CD4-positive, alpha-beta T cell treated with Interleukin-12 subunit alpha and Interleukin-12 subunit beta, for 1 hour (primary cell): ENCODE measurements at places on chromosomes 4 and X.

GRCh38 chr4:128955751-128956150, 137.6 kb downstream of the SCLT1 start:
- no peak for DNase-seq

GRCh38 chr4:102170910-102171309, 174.4 kb downstream of the SLC39A8 start:
- DNase-seq: no peak

GRCh38 chr4:173177232-173177631, 8.6 kb downstream of the GALNT7 start:
- no peak for DNase-seq

GRCh38 chr4:159551281-159551680, 448.4 kb downstream of the RAPGEF2 start:
- DNase-seq: no peak

DNA sequence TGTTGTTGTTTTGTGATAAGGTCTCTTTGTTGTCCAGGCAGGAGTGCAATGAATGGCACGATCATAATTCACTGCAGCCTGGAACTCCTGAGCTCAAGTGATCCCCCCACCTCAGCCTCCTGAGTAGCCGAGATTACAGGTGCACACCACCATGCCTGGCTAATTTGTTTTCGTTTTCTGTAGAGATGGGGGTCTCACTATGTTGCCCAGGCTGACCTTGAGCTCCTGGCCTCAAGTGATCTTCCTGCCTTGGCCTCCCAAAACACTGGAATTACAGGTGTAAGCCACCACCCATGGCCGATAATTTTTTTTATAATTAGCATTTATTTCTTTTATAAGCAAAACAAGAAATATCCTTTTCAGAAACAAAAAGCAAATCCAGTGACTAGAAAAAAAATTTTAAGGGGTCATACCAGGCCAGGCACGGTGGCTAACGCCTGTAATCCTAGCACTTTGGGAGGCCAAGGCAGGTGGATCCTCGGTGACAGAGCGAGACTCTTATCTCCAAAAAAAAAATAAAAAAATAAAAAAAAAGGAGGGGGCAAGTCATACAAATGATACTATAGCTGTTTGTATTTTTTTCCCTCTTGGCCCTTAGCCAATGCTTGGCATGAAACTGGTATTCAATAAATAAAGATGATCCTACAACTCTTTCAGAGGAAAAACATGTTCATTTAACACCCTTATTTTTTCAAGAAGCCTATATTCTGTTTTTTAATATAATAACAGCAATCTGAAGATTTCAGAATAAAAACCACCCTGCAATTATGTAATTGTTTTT, 3.4 kb downstream of the PLAC8 start:
- no peak for DNase-seq

GRCh38 chrX:1794586-1794985, 179.7 kb downstream of the ASMT start:
- no peak for DNase-seq

GRCh38 chr4:140260227-140260626, 106.2 kb upstream of the MAML3 start:
- DNase-seq: no peak

DNA sequence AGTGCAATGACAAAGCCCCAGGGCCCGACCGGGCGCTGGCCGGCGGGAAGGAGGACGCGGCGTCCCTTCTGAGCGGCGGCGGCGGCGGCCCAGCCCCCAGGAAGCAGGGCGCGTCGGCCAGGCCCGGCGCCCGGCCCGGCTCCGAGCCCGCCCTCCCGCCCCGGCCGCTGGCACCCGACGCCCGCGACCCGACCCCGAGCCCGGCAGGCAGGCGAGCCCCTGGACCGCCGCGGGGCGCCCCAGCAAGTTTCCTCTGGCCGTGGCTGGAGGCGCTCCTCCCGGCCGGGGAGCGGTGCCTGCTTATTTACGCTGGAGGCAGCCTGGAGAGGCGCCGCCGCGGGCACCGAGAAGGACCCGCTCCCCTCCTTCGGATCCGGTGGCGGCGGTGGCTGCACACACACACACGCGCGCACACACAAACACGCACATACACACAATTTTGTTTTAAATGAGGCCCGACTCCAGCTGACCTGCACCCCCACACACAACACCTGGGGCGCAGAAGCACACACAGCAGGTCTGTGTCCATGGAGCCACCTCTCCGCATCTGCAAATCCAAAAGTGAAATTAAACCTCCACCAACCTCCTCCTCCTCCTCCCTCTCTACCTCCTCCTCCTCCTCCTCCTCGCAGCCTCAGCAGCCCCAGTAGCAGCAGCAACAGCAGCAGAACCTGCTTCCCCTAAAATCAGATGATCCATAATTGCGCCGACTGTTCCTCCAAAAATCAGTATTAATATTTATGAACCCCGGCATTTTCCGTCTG, 669 bp downstream of the IRF2 start:
- DNase-seq: peak; percentile 68

GRCh38 chr4:2847302-2847871, 3.7 kb downstream of the ADD1 start:
- DNase-seq: no peak

DNA sequence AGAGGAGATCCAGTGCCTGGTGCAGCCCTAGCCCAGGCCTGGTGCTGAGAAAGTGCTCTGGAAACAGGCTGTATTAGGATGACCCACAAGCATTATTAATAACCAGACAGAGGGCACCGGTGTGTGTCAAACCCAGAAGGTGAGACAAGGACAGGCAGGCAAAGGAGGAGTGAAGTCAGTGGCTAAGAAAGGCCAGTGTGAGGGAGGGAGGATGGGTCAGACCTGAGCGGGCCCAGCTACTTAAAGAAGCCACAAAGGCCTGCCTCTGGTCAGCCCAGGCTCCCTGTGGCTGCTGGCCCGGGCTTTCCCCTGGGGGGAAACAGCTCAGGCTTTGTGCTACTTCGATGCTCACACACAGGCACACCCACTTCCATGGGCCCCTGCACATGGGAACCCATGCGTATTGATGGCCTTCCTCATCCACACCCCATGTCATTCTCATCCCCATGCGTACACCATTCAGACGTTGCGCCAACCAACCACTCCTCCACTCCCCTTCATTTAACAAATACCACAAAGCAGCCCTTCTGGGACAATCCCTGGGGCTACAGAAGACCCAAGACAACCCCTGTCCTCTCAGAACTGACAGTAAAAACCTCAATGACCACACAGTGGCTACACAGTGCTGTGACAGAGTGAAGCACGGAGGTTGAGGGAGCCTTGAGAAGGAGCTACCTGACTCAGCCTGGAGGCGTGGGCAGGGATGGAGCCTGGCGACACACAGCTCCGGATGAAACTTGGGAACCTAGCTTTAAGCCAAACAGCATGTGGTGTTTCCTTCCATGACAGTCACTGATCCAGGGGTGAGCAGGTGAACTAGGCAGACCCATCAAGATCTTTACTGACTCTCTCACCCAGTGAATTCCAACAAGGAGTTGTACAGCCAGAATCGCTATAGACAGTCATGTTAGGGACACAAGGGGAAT, 24.9 kb upstream of the MTM1 start:
- DNase-seq: no peak

GRCh38 chr4:47215759-47216158, 184.4 kb downstream of the GABRB1 start:
- DNase-seq: no peak

- no peak for DNase-seq
Measured at GRCh38 chr4:8882239-8882638, 10.6 kb upstream of the HMX1 start.
